Activated B cell treated with CpG ODN at 0.5 μM for 24 hours (primary cell): ENCODE measurements at places on chromosomes 4 and X.

DNA sequence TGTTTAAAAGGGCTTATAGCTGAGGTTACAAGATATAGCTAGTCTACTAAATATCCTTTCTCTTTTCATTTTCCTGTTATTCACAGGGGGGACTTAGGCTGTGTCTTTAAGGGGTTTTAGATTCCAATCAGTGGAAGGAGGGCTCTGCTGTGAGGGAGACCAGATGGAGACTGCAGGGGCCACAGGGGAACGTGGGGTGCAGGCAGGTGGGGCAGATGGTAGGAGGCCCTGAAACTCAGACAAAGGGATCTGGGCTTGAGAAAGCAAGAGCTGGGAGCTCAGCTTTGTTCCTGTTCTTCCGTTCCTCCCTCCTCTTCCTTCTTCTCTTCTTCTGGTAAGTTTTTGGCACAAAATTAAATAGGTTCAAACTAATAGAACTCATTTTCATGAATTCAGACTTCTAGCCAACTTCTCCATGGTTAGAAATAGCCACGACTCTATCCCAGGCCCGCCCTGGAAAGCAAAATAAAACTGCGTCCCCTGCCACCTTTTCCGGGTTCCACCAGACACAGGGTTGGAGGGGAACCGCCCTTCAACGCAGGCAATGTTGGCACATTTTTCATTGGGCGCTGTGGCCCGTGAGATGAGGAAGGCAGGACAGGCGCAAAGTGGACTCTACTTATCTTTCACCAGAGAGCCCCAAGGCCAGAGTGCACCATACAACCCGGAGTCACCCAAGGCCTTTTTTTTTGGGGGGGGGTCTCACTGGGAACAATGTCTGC lies 3.5 kb upstream of the TMSB4X start:
- no peak for DNase-seq

- DNase-seq: no peak
These were observed 151.1 kb upstream of the ADGRL3 start for GRCh38 chr4:61049018-61049417.

DNA sequence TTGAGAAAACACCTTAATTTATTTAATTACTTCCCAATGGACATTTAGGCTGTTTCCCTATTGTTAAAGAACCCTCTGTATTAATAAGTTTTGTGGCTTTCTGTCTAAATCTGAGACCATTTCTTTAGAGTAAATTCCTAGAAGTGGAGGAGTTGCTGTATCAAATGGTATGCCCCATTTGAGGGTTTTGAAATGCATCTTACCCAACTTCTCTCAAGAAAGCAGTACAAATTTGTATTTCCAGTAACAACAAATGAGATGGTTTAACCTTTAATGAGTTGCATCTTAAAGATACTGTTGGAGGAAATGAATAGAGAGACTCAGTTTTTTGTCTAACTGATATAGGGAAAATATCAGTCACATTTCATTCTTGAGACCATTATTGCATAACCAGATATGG lies 70.5 kb upstream of the CBLL2 start:
- no peak for DNase-seq

DNA sequence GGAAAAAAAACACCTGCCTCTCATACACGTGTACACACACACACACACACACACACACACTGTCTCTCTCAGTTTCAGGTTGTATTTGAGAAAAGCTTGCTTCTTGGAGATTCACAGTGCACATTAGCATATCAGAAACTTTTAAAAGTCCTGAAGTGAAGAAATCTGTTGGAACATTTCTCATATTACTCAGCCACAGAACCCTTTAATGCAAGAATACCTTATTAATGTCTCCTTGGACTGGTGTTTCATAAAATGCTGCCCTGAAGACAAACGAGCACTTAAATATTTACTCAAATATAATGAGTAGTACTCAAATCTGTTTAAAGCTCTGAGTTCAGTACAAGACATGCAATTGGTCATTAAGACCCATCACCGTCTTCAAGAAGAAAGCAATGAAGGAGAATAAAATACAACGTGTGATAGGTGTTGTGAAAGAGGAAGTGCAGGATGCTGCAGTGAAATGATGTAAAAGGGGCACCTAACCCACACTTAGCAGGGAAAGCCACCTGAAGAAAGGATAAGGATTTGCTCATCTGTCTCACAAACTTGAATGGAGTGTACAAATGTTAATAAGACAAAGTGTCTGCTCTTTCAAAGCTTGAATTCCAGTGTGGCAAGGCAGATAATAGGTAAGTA lies 57.0 kb downstream of the DCLK2 start:
- DNase-seq: no peak

GRCh38 chrX:291411-291901 lies 10.3 kb downstream of the PLCXD1 start:
- no peak for DNase-seq

GRCh38 chr4:11252149-11252548 lies 176.5 kb downstream of the HS3ST1 start:
- no peak for DNase-seq

- no peak for DNase-seq
These were observed 235.6 kb downstream of the PARM1 start for GRCh38 chr4:75168548-75168947.

DNA sequence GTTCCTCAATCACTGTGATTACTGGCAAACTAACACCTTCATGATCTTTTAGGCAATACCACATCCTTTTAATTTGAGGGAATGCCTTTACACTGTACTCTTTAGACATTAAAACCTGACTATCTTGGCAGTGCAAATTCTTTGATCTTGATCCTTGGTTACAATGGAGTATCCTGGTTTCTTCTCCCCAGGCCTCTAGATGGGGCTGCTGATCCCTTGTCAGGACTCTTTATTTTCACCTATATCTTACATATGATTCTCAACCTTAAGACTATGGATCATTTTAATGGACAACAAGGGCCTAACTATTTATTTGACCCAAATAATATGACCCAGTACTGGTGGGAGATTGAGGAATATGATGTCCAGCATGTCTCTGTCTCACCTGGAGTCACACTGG lies 1005.5 kb upstream of the INTU start:
- no peak for DNase-seq

DNA sequence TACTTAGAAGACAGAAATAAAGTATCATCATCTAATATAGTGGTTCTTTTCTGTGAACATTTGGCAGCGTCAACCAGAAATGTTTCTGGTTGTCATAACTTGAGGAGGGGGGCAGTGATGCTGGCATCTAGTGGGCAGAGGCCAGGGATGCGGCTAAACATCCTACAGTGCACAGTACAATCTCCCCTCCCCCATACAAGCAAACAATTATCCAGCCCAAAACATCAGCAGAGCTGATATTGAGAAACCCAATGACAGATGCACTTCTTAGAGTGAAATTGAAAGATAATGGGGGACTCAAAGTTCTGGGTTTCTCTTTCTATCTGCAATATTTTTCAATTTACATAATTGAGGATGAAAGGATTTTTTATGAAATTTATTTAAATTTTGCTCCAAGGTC lies 1.9 kb upstream of the EIF1AX start:
- DNase-seq: no peak

DNA sequence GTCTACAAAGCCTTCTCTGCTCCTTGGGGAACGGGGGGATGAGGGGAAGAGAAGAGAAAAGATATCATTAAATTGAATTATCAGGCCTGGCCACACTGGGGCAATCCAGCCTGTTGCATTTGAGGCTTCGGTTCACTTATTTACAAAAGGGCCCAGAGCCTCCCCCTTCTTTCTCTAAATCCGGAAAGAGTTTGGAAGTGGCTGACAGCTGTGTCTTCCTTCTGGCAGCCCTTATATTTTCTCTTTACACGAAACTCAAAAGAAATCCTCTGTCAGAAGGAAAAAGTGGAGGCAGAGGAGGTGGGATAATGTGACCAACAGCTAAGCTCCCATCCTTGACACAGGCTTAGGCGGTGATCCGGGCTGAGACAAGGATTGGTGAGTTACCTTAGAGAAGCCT lies 158.3 kb upstream of the TAPT1 start:
- DNase-seq: no peak

DNA sequence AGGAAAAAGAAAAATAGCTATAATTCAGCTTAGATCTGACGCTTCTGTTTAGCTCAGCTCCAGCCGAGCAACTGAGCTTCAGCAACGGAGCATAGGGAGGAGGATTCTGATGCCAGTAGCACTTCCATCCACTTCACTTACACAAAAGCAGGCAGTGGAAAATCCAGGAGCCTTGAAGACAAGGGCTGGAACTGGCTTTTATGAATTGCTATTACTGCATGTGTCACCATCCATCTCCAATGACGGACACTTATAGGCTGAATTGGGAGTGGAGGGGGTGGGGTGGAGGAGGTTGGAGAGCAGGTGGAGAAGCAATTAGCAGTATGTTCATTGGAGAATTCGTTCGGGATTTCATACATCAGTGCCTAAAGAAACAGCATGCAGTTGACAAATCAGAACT lies 15.6 kb downstream of the ENOX2 start:
- DNase-seq: no peak

GRCh38 chr4:159977907-159978617 lies 875.2 kb downstream of the RAPGEF2 start:
- DNase-seq: no peak

GRCh38 chr4:21952549-21952948 lies 4.0 kb upstream of the KCNIP4 start:
- no peak for DNase-seq

DNA sequence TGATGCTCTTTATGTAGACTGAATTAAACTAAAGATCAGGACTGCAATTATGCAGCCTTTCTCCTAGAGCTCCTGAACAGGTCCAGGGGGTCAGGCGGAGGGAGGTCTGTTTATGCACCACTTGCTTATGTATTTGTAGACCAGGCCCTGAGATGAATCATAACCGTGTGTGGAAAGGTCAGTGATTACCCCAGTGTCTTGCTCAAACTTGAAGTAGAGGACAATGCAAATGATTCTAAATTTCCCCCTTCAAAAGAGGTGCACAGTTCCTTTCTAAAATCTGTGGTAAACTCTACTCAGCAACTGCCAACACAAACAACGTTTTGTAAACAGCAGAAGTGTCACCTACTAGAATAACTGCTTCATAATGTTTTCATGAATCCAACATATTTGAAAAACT lies 13.0 kb upstream of the TBC1D9 start:
- no peak for DNase-seq
